Germinal center (tissue), 1 donor: ENCODE measurements at places on chromosomes 7 and 10.
A peak's percentile ranks its signal among the peaks of the same experiment; 100 is the strongest.

DNA sequence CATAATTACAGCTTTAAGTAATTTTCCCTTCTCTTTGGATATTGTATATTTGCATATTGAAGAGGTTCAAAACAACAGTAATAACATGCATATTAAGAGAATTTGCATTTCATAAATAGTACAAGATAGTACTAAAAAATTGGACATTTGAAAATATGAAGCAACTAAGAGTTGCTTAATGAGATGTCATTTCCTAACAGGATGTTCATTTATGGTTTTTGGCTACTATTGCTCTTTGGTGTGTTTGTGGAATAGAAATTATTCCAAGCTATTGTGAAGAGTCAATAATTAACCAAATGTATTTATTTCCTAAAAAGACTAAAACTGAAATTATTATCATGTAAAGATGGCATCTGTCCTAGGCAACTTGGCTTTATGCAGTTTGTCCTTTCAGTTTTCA lies 4.1 kb upstream of the SGCE start:
- DNase-seq = no peak

DNA sequence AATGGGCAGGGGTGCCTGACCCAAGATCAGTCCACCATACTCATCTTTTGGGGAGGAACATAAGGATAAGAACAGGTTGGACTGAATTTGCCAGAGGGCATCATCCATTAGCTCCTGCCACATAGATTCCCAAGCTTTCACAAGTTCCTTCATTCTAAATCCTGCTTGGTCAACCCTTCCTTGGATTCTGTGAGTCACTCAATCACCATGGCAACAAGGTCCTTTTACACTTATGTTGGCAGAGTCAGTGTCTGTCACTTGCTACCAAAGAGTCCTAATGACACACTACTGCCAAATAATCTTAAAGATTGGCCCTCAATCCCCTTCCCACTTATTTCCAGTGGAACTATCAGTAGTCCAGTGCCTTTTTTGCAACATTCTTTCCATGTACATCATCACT lies 5.0 kb upstream of the LGI1 start:
- no peak for DNase-seq

DNA sequence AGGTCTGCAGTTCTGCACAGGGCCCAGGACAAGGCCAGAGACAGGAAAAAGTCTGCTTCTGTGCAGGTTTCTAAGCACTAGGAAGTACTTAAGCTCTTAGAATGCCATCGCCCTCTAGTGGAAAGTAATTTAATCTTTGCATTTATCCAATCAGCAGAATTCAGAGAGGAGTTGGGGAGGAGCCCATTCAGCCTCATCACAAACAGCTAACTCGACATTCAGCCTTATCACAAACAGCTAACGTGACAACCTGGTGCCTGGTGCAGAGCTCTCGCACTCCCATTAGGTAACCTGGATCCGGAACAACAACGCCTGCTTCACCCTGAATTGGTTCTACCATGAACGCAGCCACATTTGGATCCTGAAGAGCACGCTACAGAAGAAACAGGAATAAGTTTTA lies 15.2 kb downstream of the OAT start:
- peak; percentile 75 for DNase-seq

GRCh38 chr10:115830265-115830970 lies 442.6 kb downstream of the GFRA1 start:
- DNase-seq = no peak

DNA sequence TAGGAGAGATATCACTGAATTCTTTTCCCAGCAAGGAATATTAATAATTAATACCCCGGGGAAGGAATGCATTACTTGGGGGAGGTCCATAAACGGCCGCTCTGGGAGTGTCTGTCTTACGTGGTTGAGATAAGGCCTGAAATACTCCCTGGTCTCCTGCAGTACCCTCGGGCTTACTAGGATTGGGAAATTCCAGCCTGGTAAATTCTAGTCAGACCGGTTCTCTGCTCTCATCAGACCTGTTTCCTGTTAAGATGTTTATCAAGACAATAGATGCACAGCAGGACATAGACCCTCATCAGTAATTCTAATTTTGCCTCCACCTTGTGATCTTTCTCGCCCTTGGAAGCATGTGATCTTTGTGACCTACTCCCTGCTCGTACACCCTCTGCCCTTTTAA lies 162.8 kb upstream of the KCND2 start:
- DNase-seq = no peak

- no peak for DNase-seq
These were observed 33.0 kb upstream of the CHST15 start for GRCh38 chr10:124126145-124126982.

DNA sequence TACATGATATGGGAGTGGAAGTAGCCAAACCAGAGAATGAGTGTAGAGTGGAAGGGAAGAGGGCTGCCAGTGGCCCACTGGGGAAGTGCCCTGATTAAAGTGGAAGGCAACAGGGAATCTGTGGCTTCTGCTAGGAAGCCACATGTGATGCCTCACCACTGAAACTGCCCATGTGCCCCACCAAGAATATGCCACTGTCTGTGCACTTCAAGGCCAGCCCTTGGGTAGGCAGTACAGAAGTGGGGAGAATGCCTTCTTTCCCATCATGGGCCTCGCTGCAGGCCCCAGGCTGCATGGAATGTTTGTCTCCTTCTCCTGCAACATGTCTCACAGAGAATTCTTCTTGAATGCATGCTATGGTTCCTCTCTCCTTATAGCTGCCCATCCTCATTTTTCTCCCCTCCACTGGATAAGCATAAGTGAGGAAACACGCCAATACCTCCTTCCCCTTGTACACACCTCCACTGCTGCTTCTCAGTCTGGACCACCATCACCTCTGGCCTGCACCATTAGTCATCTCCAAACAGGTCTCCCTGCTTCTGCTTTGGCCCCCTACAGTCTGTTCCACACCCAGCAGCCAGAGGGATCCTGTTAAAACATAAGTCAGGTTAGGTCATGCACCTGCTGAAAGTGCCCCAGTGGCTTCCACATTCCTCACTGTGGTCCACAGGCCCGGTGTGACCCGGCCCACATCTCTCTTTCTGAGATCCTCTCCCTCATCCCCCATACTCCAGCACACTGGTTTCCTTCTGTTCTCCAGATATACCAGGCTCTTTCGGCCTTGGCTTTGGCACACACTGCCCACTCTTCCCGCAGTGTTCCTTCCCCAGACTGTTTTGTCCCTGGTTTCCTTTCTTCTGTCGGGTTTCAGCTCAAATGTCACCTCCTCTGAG lies 37.1 kb downstream of the SNX10 start:
- DNase-seq = no peak

DNA sequence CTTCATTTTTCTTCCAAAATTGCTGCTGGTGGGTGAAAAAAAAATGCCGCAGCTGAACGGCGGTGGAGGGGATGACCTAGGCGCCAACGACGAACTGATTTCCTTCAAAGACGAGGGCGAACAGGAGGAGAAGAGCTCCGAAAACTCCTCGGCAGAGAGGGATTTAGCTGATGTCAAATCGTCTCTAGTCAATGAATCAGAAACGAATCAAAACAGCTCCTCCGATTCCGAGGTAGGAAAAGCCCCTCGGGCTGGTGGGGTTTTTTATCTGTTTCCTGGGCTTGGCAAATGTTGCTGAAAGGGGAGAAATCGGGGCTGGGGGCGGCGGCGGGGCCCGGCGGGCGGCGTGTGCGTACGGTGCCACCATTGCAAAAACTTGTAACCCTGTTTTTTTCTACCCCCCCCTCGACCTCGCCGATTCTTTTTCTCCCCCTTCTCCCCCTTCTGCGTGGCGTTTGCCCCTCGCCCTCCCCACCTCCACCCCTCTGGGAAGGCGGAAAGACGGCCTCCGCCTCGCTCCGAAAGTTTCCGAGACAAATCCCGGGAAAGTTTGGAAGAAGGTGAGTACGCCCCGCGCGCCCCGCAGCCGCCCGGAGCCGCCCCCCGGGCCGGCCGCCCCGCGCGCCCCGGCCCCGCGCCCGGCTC lies 789 bp downstream of the TCF7L2 start:
- DNase-seq = no peak

- no peak for DNase-seq
These were observed 161.4 kb downstream of the ATE1 start for GRCh38 chr10:121766426-121766825.

GRCh38 chr7:37786741-37787569 lies 61.4 kb upstream of the NME8 start:
- DNase-seq = peak; percentile 34

GRCh38 chr7:101743995-101744360 lies 73.4 kb upstream of the CUX1 start:
- DNase-seq = no peak

- DNase-seq = no peak
These were observed 1358.7 kb upstream of the SORCS1 start for GRCh38 chr10:108523016-108523800.

DNA sequence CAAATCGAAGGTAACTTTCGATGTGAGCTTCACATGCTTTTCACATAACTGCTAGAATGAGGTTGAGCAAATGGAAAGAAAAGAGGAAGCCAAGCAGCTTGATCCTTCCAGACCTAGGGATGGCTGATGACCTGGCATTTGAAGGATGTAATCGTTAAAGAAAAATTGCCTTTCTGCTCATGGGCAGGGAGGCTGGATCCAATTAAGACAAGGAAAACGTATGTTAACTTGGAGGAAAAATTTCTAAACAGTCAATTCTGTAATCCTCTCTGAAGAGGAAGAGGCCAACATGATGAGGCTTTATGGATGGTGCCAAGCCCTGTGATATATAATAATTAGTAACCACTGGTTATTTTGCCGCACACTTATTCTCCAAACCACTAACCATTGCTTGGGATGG lies 12.5 kb downstream of the GRK5 start:
- DNase-seq = no peak

GRCh38 chr7:131224996-131225395 lies 102.7 kb upstream of the MKLN1 start:
- no peak for DNase-seq

DNA sequence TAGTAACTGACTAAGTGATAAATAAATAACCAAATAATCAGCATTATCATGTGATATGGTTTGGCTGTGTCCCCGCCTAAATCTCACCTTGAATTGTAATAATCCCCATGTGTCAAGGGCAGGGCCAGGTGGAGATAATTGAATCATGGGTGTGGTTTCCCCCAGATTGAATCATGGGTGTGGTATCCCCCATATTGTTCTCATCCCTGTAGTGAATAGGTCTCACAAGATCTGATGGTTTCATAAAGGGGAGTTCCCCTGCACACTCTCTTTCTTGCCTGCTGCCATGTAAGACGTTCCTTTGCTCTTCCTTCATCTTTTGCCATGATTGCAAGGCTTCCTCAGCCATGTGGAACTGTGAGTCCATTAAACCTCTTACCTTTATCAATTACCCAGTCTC lies 72.1 kb upstream of the NRP1 start:
- DNase-seq = no peak

GRCh38 chr10:120628197-120628596 lies 171.2 kb downstream of the PLPP4 start:
- no peak for DNase-seq

GRCh38 chr7:20354610-20355528 lies 24.2 kb downstream of the ITGB8 start:
- no peak for DNase-seq

GRCh38 chr7:155181768-155182167 lies 111.6 kb downstream of the HTR5A start:
- DNase-seq = no peak

DNA sequence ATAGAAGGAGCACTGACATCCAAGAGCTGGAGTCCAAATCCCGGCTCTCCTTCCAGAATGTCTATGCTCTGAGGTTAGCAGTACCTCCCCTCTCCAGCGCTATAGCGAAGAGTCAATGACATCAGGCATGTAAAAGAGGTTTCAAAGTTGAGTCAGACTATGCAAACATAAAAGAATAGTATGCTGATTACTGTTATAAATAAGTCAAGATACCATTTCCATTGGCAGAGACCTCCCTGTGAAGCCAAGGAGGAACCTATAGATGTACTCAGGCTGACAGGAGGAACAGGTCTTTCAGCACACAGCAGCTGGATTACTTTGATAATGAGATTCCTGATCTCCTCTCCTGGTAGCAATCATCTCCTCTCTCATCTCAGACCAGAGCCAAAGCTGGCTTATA lies 103.9 kb upstream of the EFCAB10 start:
- no peak for DNase-seq

DNA sequence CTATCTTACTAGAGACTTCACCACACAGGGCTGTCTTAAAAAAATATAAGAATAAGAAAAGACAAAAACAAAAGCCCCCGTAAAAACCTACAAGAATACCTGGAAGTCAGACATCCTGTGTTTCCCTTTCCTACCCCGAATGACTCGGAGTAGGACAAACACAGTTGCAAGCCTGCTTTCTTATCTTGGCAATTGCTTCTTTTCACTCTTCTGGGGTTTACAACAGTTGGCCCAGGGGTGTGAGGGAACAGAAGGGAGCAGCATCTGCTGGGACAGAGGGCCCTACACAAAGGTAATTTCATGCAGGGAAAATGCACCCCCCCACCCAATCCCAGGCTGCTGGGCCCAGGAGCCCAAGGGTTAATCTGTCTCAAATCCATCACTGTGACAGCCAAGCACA lies 220.6 kb downstream of the ARHGAP12 start:
- DNase-seq = no peak

DNA sequence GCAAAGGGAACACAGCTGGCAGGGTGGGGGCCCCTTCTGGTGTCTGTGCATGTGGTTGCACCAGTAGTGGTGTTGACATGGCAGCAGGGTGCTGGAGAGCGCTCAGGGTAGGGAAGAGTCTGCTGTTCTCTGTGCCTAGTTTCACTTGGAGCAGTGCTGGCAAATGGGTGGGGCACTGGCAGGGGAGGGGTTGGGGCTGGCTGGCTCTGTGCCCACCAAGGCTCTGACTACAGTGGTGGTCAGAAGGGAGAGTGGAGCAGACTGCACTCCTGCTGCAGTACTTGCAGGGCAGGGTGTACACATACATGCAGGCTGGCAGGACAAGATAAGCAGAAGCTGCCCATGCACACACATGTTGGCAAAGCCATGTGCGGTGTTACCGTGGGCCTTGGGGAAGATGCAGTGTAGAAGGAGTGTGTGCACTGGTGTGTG lies 18.2 kb downstream of the FAM25A start:
- DNase-seq = no peak

- DNase-seq = no peak
These were observed 125.7 kb upstream of the NEBL start for GRCh38 chr10:21022821-21023220.

DNA sequence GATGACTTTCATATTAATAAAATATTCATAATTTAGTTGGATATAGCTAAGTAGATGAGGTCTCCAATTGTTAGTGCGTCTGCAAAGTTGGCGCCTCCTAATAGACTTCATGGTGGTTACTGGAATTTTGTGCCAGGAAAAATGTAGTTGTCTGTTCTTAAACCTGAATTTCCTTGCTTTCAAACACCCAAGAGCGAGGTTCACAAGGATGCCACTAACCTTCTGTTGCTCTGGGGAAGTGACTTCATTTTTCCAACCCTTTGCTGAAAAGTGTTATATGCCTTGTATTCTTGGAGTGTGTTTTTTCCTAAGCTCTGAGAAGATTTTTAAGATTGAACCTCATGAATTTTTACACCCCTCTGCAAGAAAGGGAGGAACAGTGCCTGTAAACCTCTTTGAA lies 98.9 kb upstream of the GLCCI1 start:
- DNase-seq = no peak

DNA sequence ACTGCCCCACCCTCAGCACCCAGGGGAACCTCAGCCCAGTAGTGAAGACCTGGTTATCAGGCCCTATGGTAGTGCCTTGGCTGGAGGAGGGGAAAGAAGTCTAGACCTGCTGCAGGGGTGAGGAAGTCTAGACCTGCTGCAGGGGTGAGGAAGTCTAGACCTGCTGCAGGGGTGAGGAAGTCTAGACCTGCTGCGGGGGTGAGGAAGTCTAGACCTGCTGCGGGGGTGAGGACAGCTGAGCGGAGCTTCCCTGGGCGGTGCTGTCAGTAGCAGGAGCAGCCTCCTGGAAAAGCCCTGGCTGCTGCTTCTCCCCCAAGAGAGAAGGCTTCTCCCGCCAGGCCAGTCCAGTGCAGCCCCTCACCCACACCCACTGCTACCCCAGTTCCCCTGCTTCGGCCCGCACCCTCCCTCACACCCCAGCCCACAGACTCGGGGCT lies 6.3 kb downstream of the NOS3 start:
- no peak for DNase-seq
